ENCODE measurements at places on chromosomes 11 and 22.

- no peak for DNase-seq
These were observed 8.0 kb downstream of the TIRAP start for GRCh38 chr11:126290887-126291286.

- no peak for DNase-seq
These were observed 600.4 kb upstream of the CADM1 start for GRCh38 chr11:116104498-116105174.

- DNase-seq: no peak
These were observed 41.4 kb upstream of the ST14 start for GRCh38 chr11:130118165-130118564.

- DNase-seq: peak; percentile 59
These were observed 48.5 kb downstream of the SVIP start for GRCh38 chr11:22780952-22781593.

DNA sequence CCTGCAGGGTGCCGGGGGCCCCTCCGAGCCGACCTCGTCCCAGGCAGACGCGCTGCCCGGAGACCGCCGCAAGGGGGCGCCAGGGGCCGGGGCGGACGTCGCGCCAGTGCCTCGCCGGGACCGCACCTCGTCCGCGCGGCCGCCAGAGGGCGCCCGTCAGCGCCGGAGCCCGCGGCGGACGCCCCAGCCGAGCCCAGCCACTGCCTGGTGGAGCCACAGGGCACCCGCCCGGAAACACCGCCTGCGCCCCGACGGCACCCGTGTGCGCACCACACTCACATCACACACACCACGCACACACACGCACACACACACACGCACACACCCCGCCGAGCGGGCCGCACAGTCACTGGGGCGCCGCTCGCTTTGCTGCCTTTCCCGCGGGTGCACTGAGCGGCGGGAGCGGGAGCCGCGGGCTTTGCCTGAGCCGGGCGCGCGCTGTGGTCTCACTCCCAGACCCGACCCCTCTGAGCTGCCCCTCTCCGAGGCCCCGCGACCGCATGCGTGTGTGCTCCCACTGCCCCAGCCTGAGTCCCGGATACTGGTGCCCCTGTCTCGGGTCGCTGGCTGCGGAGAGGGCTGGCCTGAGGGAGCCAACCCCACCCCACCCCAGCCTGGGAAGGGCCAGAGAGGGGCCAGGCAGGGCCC, 449.3 kb downstream of the OPCML start:
- DNase-seq: no peak

- no peak for DNase-seq
These were observed 19.5 kb upstream of the SYT8 start for GRCh38 chr11:1815311-1815710.

DNA sequence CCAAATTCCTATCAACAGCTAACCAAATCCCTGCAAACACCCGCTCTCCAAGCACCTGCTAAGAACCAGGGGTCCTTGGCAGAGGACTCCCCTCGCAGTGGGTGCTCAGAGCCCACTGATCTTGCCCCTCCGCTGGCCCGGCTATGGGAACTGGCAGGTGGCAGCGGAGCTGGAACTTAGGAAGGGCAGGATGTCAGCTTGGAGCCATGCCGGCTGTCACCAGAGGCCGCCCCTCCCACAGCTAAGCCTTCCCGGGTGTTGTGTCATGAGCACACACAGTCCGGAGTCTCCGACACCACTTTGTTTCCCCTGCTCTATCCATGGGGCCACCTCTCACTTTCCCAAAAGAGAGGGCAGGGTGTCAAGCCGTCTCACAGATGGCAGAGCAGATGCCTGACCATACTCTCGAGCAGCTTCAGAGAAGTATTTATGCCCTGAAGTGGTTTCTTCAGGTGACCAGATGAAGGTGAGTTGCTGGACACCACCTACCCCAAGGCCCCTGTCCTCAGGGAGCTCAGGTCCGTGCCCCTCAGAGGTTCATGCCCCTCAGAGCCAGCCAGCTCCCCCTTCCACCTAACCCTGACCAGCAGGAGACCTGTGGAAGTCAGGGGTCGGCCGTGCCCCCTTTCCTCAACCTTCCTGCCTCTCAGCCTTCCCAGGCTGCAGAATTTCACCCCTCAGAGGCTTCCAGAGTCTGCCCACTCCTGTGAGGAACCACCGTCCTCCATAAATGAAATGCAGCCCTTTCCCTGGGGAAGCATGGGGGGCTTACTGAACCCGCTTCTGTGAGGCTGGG, 545.7 kb upstream of the B3GAT1 start:
- DNase-seq: no peak

DNA sequence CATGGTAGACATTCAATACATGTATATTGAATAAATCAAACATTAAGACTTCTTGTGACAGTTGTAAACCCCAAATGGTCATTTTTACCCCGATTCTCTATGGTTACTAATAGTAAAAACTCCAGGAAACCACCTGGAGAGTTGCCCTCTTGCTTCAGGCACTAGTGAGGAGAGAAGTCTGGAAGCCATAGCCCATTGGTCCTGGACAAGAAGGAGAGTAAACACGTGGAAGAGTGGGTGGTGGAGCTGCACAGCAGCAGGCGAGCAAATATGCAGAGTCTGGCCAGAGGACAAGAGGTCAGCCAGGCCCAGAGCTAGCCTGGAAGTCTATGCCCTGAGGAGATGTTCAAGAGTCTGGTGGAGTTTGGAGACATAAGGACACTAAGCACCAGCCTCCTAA, 17.7 kb downstream of the DCHS1 start:
- DNase-seq: no peak

- DNase-seq: no peak
These were observed 108.4 kb downstream of the ZBTB16 start for GRCh38 chr11:114167771-114168448.

GRCh38 chr11:28833169-28833568, 725.0 kb downstream of the METTL15 start:
- DNase-seq: no peak
